LNCaP clone FGC (cell line): ENCODE measurements at places on chromosomes 16 and 17.
A peak's percentile ranks its signal among the peaks of the same experiment; 100 is the strongest.

DNA sequence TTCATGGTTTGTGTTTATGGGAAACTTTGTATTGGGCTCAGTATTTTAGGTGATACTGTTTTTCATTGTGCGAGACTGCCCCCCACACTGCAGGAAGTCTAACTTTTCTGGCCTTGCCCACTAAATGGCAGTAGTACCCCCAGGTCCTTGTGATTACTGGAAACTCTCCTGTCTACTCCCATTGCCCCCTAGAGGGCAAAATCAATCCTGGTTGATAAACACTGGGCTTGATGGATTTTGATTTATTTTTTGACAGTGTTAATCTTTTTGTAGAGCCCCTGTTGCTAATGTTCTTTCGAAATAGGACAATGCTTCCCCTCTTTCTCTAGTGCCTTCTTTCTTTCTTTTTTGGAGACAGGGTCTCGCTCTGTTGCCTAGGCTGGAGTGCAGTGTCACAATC, 15.5 kb downstream of the METTL9 start:
- no peak for DNase-seq

GRCh38 chr16:80277182-80277581, 263.6 kb upstream of the DYNLRB2 start:
- DNase-seq, result no peak

GRCh38 chr16:2715064-2715463, 5.0 kb downstream of the PRSS27 start:
- no peak for DNase-seq

DNA sequence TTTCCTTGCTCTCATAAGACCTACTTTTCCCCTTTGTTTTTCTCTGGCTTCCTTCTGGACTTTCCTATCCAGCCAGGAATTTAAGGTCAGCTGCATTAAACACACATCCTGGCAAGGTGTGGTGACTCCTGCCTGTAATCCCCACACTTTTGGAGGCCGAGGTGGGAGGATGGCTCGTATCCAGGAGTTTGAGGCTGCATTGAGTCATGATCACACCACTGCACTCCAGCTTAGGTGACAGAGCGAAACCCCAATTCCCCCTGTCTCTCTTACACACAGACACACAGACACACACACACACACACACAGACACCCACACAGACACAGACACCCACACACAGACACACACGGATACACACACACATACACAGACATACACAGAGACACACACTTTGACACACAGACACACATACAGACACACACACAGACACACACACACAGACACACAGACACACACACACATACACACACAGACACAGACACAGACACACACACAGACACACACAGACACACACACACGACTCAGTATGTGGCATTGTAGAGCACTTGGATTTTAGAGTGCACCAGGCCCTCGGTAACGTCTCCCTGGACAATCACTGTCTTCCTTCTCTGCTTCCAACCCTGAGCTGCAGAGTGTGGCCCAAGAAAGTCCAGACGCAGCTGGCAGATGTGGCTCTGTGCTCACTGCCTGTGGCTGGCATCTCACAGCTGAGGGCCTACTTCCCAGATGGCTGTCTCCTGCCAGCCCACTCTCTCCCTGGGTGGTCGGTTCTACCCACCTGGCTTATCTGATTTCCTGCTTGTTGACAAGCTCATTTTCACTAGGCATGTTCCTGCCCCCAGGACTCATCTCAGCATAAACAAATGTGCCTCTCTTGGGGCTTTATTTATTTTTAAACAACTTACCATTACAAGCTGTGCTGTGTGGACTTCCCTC, 39.0 kb downstream of the NLRP1 start:
- no peak for DNase-seq

DNA sequence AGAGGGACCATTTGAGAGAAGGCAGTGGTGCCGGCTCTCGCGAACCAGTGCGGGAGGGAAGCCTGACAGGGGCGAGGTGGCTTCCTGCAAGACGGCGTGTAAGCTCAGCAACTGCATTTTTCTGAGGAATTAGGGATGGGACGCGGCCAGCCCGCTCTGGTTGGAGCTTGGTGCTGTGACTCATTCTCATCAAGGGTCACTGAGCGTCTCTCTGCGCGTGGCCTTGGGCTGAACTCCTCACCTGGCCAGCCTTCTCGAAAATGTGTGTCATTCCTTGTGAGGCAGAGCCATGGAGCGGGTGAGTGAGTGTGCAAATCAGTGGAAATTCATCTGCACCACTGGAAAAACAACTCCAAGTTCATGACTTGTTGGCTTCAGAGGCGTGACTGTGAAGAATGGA, 52.8 kb downstream of the NTN1 start:
- DNase-seq, result no peak

DNA sequence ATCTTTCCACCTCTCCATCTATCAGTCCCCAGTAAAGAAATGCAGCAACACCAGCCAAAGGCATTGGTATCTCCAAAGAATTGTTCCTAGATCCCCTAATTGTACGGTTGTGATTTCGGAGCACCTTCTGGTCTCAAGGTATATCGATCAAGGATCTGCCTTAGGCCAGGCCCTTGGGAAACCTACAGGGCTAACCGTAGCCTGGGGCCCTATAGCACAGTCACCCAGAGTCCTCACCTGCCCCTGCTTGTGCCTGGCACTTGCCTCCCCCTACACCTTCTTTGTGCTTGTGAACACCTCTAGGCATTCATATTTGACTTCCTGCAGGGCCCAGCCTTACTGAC, 16.8 kb upstream of the AURKB start:
- no peak for DNase-seq

DNA sequence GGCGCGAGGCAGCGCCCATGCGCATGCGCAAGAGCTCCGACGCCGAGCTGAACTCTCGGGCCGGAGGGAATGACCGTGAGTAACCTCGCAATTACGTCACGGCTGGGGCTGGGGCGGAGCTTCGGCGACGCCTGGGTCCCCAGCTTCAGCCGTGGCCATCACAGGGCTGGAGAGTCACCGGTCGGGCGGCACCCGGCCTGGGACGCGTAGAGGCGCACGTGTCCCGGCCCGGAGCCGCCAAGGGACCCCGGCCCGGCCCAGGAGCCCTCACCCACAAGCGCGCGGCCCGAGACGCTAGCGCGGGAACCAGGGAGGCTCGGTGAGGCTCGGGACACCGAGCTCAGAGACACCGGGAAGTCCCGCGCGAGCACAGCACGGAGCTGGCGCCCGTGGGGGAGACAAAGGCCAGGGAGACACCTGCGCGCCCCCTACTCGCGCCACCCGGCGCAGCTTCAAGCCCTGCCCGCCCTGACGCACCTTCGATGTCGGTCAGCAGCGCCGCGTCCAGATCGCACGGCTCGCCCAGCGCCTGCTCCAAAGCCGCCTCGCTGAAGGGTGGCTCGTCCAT, 452 bp downstream of the SREBF1 start:
- DNase-seq, result peak; percentile 88

GRCh38 chr17:72476134-72476533, 355.3 kb downstream of the SOX9 start:
- no peak for DNase-seq

GRCh38 chr16:35431829-35432663, 1972.6 kb downstream of the TP53TG3F start:
- no peak for DNase-seq

DNA sequence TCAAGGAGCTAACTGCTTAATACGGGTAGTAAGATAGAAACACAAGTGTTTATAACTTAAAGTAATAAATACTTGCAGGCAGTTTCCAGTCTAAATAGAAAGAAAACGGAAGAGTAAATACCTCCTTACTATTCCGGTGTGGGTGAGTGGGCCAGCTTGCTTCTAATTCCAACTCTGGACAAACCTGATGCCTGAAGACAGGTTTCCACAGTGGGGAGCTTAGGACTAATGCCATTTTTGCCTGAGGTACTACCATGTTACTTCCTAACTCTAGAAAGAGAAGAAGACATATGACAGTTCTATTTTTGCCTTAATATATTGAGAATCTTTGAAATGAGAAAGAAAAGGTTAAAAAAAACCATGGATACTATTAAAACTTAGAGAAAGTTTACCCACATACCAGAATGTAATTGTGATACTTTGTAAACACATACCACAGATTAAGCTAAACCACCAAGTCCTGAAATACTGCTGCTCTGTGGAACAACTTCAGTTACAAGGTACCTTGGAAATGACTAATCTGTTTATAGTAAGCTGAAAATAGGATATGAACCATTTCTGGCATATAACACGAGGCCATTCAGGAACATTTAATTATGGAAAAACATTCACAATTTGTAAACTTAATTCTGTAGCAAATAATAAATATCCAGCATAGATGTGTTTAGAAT, 70.2 kb downstream of the ZZEF1 start:
- DNase-seq, result no peak

DNA sequence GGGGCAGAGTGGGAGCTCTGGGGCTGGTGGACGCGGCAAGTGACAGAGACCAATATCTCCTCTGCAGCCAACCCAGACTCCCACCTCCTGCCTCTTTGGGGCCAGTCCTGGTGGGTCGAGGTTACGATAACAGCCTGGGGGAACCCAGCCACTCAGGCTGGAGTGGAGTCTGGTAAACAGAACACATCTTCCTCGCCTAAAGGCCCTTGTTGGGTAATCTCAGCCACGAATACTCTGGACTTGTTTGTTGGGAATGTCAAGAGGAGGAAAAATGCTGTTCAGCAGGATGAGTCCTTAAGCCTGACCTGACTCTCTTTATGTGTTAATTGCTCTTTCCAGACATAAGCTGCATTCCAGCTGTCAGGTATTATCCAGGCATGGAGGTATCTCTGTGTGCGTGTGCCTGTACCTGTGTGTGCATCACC, 8.0 kb upstream of the SPNS2 start:
- no peak for DNase-seq

DNA sequence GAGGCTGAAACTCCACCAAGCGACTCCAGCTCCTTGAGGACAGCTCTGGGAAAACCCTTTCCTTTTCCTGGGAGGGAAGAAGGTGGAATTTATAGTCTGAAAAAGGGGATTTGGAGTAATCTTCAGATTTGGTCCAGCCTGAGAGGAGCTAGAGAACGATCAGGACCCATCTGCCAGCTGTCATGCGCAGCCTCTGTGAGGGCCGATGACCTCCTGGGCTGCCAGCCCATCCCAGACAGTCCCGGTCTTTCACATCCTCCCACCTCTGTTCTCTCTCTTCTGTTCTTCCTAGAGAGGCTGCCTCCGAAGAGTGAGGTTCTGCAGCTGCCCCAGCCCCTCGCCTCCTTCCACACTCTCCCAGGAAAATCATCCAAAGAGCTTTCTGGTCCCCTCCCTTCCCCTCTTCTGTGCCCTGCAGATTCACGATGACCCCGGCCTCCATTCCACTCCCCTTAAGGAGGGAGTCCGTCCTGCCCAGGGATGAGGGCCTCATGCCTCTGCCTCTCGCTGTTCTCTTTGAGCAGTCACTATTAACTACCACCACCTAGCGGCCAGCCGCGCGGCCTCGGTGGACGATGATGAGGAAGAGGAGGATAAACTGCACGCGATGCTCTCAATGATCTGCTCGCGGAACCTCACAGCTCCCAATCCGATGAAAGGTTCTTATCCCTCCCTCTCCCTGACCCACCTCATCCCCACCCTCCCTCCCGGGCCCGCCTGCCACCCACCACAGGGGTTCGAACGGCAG, 29.6 kb downstream of the SGSM2 start:
- no peak for DNase-seq

DNA sequence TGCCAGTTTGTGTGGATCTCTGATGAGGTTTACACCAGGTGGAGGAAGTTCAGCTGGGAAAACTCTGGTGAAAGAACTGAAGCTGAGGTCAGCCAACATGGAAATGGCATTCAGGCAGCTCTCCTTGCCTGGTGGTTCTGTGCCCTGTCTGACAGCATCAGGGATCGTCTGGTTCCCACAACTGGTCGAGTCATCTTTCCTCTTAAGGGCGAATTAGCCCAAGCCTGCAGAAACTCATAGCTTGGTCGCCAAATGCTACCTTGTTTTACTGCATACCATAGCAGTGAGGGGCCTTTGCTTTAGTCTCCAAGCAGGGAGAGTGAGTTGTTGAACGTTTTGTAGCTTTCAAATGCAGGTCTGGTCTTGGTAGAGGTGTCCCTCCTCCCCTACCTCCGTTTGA, 7.2 kb downstream of the PLCG2 start:
- DNase-seq, result no peak

GRCh38 chr17:30235386-30236296, at the start of gene SLC6A4:
Gene SLC6A4, minus strand, starts transcription at chr17:30235697. Its CDS starts 13,739 bp downstream, at chr17:30221958.
- no peak for DNase-seq

GRCh38 chr16:72612256-72612655, 435.7 kb downstream of the ZFHX3 start:
- no peak for DNase-seq

GRCh38 chr16:1691276-1691675, 13.2 kb downstream of the JPT2 start:
- DNase-seq, result no peak

DNA sequence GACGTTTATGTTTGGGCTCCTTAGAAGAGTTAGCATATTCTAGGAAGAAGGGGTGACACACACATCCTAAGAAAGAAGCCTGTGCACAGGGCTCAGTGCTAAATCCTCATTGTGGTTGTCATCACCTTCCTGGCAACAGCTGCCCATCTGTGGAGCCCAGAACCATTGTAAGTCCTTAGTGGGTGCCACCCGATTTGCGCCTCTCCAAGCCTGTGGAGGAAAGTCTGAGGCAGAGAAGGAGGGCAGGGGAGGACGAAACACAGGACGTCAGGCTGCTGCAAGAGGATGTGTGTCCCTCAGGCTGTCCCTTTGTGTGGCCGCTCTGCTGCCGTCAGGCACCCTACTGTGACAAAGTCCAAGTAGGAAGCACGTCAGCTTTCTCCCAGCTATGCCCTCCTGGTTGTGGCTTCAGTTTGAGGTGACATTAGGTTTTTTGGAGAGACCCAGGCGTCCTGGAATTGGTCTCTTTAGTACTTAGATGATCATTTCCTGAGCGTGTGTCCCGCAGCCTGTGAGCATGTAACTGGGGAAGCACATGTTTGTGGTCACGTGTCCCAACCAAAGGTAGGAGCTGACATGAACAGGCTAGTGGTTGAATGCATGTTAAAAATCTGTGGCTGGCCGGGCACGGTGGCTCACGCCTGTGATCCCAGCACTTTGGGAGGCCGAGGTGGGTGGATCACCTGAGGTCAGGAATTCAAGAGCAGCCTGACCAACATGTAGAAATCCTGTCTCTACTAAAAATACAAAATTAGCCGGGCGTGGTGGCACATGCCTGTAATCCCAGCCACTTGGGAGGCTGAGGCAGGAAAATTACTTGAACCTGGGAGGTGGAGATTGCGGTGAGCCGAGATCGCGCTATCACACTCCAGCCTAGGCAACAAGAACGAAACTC, 10.7 kb downstream of the CLUAP1 start:
- DNase-seq, result no peak

GRCh38 chr17:61335105-61335844, 64.4 kb upstream of the TBX2 start:
- no peak for DNase-seq

DNA sequence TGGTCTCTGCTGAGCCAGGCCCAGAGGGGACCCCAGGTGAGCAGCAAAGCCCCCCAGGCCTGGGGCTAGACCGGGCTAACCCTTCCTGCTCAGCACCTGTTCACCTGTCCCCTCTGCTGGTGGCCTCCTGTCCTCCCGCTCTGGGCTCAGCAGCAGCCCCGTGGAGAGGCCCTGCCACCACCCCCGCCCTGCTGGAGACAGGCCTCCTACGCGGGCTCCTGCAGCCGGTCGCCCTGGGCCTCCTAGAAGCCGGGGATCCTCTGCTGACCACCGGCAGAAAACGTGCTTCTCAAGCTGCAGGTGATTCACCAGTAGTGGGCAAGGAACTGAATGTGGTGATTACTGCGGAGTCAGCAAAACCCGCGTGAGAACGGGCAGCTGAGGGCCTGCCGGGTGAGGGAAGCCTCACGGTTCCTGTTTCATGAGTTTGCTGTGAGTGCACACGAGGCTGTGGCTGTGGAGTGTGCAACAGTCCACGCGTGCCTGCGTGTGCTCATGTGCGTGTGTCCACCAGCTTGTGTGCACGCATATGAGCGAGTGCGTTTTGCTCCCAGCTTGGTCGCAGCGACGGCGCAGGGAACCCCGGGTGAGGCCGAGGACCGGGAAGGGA, 792 bp downstream of the SECTM1 start:
- no peak for DNase-seq
